ENCODE measurements at places on chromosomes 6 and 20.

- no peak for DNase-seq
Measured at GRCh38 chr20:62708591-62709536, at the start of gene NTSR1. NTSR1 (plus strand) TSS chr20:62708836; CDS start chr20:62709208, 372 bp downstream.

- no peak for DNase-seq
Measured at GRCh38 chr20:10236540-10237533, 18.2 kb downstream of the SNAP25 start.

- no peak for DNase-seq
Measured at GRCh38 chr6:11315743-11316437, 83.4 kb upstream of the NEDD9 start.

DNA sequence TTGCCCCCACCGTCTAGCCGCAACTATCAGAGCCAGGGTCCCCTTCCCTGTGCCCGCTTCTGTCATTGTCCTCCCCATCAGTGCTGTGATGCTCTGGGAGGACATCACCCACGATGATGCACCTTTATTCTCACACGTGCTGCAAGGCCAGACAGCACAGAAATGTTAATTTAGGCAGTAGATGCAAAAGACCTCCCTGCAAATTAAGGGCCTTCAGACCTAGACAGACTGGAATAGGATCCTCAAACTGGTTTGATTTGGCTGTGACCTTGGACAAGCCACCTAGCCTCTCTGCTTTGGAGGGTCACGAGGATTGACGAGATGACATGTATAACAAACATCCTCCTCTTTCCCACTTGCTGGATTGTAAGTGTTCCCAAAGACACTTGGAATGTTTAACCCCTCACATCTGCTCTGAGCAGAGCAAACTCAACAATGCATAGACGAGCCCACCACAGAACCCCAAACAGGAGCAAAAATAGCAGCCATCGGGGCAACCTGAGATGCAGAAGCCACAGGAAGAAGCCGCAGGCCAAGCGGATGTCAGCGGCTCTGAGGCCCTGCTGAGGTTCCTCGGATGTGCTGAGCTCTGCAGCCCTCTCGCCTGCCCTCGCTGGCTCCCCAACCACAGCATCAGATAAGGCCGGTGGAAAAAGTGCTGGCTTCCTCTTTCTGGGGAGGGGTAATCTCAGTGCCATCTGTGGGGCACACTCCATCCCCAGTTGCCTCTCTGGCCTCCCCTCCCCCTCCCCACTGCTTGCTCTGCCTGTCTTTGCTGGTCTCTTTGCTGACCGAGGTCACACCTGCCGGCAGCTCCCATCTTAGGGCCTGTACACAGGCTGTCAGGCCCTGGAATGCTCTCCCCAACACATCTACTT, 35.3 kb downstream of the TOX2 start:
- peak; percentile 90 for DNase-seq

- no peak for DNase-seq
Measured at GRCh38 chr6:148104131-148104530, 238.5 kb upstream of the SASH1 start.

Measured in GDM1 (cell line).